Esophagus squamous epithelium (tissue), 5 donors: ENCODE measurements at places on chromosomes 3 and 15. TPM values are rescaled to one million over a fixed set of nuclear protein-coding genes. Genes with fewer than 3 reads are reported as not detected.

EPHB3 gene
- total RNA-seq: 14.7 TPM

CXCR6 gene
- total RNA-seq: 12.0 TPM

UBP1 gene
- 37.3 TPM for total RNA-seq

TAGLN3 gene
- total RNA-seq: not detected

ZNF35 gene
- 12.5 TPM for total RNA-seq
